Stimulated activated CD4-positive, alpha-beta T cell treated with anti-CD3 and anti-CD28 coated beads, Interleukin-15, amount 100 ng/mL, for 48 hours (primary cell): ENCODE measurements at places on chromosomes 4 and X.

DNA sequence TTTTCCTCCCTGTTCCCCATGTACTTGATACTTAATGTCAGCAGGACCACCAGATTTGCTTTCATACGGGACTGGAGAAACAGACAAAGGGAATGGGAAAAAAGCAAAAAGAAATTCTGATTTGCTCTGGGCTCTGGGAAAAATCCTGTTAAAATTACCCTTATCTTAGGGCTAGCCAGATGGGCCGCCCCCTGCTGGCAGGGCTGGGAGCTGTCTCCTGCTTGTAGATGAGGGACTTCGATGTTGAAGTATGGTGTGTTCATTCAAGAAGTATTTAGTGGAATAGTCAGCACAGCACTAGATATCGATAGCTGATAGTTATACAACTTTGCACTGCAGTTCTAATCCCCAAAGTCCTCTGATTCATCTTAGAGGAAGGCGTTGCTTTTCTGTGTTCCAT is 45.8 kb downstream of the BCORL1 start:
- DNase-seq: no peak

DNA sequence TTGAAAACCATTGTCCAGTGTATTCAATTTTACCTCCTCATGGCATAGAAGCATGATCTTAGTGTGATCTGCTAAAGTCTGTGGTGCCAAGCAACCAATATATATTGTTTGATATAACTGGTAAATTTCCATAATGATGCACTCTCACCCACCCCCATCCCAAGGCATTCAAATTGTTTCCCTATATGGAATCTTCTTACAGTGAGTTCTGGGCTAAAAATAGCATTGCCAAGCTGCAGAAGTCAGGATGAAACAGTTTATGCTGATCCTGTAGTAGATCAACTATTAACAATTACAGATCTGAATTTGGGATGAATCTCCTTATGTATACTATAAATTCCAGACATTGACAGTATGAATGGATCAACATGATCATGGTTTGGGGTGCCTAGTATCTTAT is 20.9 kb downstream of the FGF13 start:
- no peak for DNase-seq

- DNase-seq: no peak
Measured at GRCh38 chr4:31592293-31592692, 872.1 kb downstream of the PCDH7 start.

DNA sequence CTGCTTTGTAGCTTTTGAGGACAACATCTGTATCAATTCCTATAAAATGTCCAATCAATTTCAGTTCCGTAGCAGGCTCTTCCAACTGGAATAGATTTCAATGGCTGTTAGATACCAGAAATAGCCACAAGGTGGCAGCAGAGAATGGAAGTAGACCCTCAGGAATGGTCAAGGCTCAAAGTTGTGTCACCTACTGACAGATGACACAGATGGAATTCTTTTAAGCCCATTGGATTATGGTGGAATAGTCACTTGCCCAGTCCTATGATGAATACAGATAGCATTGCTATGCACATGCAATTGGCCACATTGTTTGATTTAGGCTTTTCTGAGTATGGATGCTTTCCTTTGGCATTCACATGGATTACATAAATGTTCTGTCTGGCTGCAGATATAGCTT is 130.4 kb upstream of the RADX start:
- DNase-seq: peak; percentile 28

DNA sequence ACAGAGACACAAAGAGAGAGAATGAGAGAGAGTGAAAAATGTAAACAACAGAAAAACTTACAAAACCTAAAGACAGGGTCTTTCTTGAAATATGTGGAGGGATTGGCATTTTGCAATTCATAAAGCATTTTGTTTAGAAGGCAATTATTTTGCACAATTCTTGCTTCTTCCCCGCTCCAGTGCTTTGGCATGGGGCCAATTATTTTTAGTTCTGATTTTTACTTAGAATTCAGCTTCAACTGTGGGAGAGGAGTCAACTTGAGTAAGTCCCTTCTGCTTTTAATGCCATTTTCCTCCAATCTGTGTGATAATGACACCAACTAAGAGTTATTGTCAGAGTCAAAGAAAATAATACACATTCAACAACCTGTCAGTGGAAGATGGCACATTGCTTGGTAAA is 1051.9 kb downstream of the NLGN4X start:
- no peak for DNase-seq

DNA sequence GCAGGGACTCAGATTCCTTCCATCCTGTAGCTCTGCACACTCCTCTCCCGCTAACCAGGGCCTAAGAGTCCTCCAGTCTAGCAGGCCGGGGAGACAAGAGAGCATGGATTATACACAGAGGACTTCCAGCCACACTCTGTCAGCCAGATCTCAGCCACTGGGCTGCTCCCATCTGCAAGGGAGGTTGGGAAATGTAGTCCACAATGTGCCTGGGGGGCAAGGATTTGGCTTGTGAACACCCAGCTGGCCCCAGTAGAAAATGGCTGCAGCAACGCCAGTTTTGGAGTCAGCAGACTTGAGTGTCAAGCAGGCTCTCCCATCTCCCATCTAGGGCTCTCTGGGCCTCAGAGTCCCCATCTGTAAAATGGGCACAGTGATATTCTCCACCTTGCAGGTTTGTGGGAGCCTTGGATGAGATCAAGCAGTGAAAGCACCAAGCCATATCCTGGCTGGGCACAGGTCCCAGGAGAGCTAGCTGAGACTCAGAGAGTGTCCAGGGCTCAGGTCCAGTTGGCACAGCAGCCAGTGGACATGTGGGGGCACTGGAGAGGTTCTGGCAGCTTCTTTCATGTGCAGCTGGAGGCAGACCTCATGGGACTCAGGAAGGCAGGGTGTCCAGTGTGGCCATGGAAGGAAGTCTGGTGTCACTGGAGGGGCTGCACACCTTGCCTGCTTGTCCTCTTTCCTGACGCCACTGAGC is 14.6 kb downstream of the PSAPL1 start:
- DNase-seq: no peak

- DNase-seq: no peak
Measured at GRCh38 chr4:17809667-17810066, 890 bp downstream of the DCAF16 start.

GRCh38 chr4:60884587-60884986 is 315.5 kb upstream of the ADGRL3 start:
- DNase-seq: no peak

- no peak for DNase-seq
Measured at GRCh38 chrX:51215266-51215665, 117.4 kb upstream of the NUDT10 start.

DNA sequence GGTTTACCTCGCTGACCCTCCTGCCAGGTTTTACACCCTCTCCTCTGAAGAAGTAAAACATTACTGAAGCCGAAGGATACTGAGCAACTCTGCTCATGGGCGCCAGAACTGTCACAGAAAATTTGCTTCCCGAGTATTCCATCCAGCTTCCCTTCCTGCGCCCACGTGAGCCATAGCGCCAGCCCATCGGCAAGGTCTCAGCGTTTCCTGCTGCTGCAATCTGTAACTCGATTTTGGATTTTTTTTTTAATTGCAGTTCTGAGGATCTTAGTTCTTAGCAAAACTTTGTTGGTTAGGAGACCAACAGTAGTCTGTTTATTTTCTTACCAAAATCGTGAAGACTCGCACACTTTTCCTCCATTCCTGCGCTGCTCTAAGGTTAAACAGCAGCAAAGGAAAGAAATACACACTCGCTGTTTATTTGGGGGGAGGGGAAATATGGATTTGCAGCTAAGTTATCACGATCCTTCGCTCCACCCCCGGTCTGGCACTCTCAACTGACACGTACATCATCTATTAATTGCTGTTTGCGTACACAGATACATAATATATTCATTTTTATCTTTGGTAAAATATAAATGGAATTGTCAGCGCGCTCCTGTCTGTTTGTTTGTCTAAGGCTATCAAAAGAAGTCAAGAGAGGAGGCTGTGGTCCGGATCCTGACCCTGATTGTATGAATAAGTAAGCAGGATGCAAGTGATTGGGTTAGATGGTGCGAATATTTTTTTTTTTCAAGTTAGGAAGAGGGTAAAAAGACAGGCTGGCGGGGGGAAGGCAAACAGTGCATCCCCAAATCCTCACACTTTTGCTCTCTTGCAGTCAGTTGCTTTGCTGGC is at the start of gene TLL1:
TSS of gene TLL1 (plus strand) at position 777 of the 837 bp plus-strand sequence. CDS start 668 bp downstream, outside the sequence.
- DNase-seq: no peak

- DNase-seq: no peak
Measured at GRCh38 chr4:9899306-9900055, 118.0 kb downstream of the DRD5 start.

- DNase-seq: peak; percentile 32
Measured at GRCh38 chr4:181143250-181143854, 1099.8 kb upstream of the TENM3 start.

GRCh38 chr4:112003231-112003907 is 141.9 kb upstream of the FAM241A start:
- DNase-seq: no peak

GRCh38 chrX:103520386-103520785 is 1.1 kb upstream of the RAB40A start:
- DNase-seq: no peak

GRCh38 chr4:141248029-141248428 is 27.3 kb downstream of the ZNF330 start:
- DNase-seq: no peak

DNA sequence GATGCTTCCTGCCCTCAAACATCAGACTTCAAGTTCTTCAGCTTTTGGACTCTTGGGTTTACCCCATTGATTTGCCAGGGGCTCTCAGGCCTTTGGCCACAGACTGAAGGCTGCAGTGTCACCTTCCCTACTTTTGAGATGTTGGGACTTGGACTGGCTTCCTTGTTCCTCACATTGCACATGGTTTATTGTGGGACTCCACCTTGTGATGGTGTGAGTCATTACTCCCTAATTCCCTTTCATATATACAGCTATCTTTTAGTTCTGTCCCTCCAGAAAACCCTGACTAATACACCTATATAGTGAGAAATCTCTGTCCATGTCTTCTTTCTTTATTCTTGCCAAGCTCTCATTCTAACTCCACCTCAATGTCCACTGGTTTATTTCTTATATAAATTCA is 736.9 kb upstream of the HS3ST1 start:
- no peak for DNase-seq

DNA sequence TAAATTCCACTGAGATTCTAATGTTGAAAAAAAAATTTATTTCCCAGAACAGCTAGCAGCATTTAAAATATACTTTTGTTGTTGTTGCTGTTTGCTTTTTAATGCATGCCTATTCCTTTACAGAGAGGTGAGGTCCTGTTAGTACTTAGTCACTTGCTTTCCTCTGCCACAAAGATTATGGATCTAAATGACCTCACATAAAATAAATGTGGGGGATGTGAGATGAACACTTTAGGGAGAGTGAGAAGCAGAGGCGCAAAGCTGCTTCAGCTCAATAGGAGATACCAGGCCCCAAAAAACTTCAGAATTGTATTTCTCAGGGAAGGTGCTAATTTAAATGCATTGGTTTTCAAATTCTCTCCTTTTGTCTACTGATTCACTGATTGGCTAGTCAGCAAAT is 4.0 kb downstream of the LDB2 start:
- no peak for DNase-seq

DNA sequence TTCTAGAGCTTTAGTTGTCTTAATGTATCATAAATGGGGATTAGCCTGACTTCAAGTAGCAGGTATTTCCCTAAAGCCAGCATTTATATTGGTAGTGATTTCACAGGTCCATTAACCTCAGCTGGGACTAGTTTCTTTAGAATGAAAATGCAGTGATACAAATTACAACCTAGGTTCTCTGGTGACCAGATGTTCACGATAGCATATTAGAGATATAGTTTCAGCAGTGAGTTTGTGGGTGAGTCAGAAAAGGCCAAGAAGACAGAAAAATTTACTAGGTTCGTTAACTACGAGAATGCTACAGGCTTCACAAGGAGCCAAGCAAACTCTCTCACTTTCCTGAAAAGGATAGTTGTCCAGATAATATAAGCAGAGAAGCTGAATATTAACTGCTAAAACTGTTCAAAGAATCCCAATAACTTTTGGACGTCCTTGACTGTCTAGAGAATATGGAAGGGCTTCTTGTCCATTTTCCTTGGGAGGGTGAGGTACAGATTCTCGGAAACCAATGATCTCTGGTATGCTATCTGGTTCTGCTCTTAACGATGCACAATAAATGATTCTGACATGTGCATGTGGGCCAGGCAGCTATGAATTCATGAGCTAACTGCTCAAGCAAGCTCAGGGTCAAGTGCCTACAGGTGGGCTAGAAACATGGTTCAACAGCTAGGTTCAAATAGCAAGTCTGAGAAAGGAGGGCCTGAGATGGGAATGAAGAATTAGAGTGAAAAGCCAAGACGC is 6.0 kb upstream of the SPCS3 start:
- no peak for DNase-seq

DNA sequence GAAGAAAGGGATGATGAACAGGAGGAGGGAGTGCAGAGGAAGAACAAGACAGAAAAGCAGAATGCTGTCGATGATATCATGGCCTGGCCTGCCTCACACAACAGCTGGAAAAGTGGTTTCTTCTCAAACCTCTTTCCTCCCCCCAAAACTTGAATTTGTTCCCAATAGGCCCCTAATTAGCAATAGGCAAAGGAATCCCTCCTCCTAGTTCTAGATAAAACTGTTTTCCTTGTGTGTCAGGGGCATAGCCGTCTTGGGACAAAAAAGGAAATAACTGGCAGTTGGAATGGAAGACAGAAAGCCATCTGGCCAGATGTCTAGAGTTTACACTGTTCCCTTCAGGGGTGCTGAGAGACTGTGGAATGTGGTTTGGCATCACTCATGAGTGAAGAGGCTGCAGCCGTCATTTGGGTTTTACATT is 177.8 kb upstream of the C1QTNF7 start:
- no peak for DNase-seq

GRCh38 chrX:78619834-78620233 is 39.3 kb downstream of the RTL3 start:
- DNase-seq: no peak

- no peak for DNase-seq
Measured at GRCh38 chr4:29311247-29311646, 1408.9 kb upstream of the PCDH7 start.

DNA sequence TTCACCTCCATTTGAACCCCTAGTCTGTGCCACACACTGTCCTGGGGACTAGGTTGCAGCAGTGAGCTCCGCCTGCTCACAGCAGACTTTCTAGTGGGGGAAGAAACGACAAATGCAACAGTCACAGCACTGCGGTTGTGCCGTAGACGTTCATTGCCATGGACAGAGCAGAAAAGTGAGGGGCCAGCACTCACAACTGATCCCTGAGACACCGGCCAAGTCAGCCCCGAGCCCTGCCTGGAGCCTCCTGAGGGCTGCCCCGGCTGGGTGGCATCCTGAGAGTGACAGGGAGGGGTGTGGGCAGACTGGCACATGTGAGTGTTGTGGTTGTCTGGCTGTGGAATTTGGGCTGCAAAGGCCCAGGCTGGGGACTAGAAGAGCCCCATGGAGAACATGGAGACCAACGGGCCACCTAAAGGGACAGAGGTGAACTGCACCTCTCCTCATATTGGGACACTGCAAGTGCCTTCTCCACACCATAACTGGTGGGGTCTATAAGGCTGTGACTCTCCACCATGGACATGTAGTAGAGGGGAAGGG is 4.6 kb downstream of the DUSP9 start:
- DNase-seq: no peak

GRCh38 chr4:42396752-42397634 is at the start of gene SHISA3:
Gene SHISA3 (plus strand): TSS chr4:42397488. CDS start chr4:42398057, 569 bp downstream.
- DNase-seq: no peak
